CD4-positive, alpha-beta T cell treated with Interleukin-6 at 100 ng/mL for 8 hours (primary cell): ENCODE measurements at places on chromosomes 11 and 22.

DNA sequence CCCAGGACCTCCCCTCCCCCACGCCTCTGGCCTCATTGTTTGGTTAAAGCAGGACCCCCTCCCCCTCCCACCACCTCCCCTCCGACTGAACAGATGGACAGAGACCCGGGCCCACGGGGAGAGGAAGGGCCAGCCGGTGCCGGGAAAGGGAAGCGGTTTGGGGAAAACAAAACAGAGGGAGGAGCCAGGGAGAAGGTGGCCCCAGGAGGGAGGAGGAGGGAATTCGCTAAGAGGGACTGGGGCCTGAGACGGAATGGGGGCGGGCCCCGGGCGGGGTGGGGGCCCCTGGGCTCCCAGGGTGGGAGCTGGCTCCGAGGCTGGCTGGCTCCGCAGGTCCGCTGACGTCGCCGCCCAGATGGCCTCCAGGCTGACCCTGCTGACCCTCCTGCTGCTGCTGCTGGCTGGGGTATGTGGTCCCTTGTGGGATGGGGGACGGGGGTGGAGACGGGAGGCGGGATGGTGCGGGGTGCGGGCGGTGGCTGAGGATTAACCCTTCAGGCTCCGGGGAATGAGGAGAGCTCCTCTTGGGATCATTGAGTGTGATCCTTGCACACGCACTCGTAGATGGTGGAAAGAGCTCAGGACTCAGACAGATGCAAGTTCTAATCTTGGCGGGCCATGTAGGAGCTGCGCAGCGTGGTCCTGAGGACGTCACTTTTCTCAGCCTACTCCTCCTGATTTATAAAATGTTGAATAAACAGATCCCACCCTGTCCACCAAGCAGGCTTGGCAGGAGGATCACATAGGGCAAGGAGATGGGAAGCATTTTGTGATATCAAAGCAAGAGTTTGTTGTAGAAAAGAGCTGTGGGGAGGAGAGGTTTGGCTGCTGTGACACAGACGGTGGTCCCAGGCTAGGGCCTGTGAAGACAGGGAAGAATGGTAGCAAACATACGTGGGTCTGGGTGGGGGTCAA, 688 bp downstream of the SERPING1 start:
- no peak for DNase-seq

DNA sequence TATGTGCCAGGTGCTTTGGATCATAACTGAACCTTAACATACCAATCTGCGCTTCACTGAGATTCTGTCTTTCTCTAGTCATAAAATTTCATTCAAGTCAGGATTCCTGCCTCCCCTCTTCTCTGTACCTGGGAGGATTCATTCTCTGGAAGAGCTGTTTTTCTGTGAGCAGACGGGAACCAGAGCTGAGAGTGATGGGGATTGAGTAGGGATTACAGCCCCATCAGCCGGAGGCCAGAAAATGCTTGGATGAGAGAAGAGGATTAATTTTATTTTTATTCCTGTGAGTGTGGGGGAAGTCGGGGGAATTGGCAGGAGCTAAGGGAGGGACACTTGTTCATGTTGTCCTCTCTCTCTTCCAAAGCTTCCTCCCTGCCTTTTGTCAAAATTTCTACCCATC, 4.7 kb downstream of the STX3 start:
- DNase-seq, result no peak

GRCh38 chr11:125393331-125393730, 102.7 kb downstream of the FEZ1 start:
- DNase-seq, result no peak

GRCh38 chr11:105609341-105609781, 512 bp upstream of the GRIA4 start:
- DNase-seq, result no peak

DNA sequence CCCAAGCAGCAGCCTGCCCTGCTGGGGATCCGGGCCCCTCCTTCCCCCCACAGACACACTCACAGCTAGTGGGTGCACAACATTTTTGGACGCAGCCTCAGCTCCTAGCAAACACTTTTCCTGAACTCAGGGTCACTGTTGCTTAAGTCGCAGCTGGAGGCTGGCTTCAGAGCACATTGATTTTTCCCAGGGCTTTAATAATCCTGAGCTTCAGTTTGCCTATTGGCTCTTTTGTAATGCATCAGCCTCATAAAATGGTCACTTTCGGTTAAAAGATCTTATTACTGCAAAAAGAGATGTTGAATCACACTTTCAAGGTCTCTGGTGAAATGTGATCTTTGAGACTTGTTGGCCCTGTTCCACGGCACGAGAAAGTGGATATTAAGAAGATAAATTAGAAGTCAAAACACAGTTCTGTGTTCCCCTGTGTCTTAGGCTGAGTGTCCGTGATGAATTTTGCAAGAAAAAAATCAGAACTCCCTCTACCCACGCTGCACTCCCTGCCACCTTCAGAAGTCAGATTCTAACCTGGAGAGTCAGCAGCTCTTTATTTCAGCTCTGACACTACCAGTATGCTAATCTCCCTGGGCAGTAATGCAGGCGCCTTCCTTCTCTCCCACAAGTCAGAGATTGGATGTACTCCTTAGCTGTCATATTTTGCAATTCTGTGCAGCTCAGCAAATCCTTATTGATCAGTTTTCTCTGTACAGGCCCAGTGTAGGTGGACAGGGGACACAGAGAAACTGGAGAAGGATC, 158.2 kb upstream of the E2F8 start:
- no peak for DNase-seq

GRCh38 chr22:37750596-37751162, 53.8 kb downstream of the TRIOBP start:
- no peak for DNase-seq

DNA sequence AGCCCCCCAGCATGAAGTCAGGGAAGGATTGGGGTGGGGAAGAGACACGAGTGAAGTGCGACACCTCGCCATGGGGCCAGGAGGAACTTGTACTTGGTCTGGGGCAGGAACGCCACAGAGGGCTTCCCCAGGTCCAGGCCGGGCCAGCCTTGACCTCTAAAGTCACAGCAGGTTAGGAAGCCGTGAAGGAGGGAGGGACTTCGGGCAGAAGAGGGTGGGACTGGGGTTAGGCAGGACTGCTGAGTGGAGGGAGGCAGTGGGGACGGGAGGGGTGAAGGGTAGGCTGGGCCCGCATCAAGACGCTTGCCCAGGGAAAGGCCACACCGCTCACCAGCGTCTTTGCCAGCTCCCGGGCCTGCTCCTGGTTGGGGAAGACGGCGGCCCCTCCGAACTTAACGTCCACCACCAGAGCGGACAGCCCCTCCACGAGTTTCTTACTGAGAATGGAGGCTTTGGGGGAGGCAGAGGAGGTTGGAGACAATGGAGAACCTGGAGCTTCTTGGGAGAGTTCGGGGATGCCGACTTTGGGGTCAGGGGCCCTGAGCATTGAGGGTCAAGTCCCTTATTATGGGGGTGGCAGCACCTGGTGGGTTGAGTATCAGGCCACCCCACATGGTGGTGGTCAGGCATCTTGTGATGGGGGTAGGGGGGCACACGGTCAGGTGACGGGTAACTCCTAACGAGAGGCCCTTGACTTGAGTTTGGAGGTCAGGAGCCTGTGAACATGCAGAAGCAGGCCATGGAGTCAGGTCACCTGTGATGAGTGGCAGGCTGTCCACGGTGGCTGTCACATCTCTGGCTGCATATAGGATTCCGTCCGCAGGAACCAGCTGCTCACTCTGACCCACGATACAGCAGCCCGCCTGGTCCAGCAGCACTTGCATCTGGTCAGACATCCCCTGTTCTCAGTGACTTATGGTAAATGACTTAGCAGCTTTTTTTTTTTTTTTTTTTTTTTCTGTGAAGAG, 1.7 kb upstream of the SCO2 start:
- no peak for DNase-seq

DNA sequence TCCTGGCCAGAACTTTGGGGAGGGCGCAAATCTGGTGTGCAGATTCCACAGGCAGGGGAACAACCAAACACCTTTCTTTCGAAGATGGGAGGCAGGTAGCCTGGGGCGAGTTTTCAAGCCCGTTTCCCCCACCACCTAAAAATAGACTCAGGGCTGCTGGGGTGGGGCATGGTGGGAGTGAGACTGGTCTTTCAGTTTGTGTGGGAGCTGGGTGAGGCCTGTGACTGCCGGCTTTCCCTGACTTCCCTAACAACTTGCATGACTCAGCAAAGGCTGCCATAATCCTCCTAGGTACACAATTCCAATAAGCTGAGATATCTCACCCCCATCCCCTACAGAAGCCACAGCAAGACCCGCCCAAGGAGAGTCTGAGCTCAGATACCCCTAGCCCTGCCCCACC, 4.3 kb upstream of the OR5B12 start:
- no peak for DNase-seq

- no peak for DNase-seq
Measured at GRCh38 chr11:99418927-99419720, 398.4 kb downstream of the CNTN5 start.

DNA sequence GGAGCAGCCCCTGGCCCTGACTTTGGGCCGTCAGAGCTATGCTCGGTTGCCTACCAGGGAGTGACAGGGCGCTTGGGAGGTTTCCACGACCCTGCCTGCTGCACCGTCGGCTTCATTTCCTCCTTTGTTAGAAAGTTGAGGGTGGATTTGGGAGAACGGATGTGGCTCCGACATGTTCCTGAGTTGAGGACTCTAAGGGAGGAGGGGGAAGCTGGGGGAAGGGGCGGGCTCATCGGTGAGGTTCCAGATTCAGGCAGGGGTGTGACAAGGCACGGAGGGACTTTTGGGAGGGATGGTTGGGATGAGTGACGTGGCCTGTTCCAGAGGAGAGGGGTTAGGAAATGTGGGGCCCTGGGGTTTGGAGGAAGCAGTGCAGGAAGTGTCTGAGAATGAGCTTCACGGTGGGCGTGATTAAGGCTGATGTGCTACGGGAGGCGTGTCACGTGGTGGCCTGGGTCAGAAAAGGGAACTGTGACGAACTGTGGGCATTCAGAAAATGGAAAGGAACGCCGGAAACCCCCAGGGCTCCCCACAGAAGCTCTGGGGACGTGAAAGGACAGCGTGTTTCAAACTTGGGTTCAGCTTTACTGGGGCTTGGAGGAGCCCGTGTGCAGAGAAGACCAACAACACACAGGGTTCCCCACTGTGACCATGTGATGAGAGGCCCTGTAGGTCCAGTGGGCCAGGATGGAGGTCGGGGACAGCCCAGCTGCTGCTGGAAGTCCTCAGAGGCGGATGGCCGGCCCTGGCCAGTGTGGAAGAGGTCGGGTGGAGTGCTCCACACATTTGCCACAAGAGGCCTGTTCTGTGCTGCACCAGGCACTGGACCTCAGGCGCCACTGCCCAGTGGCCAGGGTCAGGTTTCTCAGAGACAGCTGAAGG, 2.8 kb downstream of the PARVB start:
- peak; percentile 62 for DNase-seq

DNA sequence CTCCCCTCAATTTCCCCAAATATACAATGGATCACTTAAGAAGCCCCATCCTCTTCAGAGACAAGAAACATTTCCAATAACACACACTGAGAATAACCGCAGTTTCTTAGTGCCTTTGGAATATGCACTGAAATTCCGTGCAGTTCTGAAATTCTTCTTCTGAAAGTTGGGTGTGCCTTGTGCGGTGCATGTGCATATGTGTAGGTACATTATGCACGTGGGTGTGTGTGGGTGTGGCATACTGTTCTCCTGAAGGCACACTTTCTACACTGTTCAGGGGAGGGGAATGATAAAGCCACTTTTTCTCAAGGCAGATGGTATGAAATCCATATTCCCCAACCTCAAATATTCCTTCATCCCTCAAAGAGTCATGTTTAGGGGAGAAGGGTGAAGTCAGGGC, 1.7 kb downstream of the EXPH5 start:
- DNase-seq, result no peak

DNA sequence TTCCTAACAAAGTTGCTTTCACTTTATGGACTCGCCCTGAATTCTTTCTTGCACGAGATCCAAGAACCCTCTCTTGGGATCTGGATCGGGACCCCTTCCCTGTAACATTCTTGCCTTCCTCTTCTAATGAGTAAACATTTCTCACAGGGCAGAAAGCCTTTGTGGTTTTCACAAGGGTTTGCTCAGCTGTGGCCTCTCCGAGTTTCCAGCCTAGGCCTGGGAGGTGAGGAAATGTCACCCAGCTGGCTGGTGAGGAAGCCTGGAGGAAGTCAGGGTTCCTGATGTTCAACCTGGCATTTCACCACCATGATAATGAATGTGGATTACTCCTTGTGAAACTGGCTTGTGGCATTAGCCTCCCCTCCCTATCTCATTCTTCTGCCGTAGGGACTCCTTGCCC, 224.9 kb downstream of the DSCAML1 start:
- DNase-seq, result no peak
